ENCODE measurements at places on chromosomes 12 and 14.
A peak's percentile ranks its signal among the peaks of the same experiment; 100 is the strongest.

- DNase-seq = no peak
These were observed 11.5 kb downstream of the ZFP36L1 start for GRCh38 chr14:68781161-68782021.

GRCh38 chr12:131732-132495, 65.3 kb downstream of the IQSEC3 start:
- DNase-seq = no peak

DNA sequence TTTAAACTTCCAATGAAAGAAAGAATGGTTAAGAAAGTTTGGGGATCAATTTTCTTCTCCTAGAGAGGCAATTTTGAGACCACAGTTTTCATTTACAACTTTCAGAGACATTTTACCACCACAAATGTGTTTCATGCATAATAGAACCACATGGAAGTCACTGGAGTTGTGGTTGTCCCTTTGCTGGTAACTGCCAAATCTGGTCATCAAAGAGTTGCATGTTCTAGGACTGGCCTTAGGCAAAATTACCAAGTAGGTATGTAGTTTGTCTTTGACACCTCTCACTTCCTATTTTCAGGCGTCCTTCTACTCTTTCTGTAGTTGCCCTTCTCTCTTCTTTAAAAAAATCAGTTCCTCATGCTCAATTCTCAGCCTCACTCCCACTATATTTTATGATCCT, 54.3 kb upstream of the TMX1 start:
- peak; percentile 63 for DNase-seq

DNA sequence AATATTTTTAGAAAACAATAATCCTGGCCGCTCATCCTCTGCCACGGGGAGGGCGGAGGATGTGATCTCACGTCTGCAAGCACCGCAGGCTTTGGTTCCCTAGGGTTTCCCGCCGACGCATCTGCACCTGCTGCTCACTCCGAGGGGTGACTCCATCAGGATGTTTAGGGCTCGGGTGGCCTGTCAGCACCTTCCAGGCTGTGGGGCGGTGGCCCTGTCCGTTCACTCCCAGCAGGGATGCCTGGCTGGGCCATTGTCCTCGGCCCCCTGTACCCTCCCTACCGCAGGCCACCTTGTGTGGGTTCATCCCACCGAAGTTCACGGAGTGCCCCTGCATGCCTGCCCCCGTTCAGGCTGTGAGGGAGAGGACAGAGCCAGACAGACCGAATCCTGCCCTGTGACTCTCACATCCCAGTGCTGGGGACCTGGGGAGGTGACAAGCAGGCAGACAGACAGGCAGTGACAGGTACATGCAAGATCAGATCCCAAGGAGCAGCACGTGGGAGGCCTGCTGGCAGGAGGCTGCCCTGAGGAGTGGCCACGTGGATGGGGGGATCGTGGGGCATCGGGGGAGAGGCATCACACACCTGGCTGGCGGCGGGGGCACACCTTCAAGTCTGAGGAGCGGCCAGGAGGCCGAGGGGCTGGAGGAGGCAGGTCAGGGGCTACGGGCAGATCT, 112.6 kb downstream of the ADGRD1 start:
- no peak for DNase-seq

DNA sequence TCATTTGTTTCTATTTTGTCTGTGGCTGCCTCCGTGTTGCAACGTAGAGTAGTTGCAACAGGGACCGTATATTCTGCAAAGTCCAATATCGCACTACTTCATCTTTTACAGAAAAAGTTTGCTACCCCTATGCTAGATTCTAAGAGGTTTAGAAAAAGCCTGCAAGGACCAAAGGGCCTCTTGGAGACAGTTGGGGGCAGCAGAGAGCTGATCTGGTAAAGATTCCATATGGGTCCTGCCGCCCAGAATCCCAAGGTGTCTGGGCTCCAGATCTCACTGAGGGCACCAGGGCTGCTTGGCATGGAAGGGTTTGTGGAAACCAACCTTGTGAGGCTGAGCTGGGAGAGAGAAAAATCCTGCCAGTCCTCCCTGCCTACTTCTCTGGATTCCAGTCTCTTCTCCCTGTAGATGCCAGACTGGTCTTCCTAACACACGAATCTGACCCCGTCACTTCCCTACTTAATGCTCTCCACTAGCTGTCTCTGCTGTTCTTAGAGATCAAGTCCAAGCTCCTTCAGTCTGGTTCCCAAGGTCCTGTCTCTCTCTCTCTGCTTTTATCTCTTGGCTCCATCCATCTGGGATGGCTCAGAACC, 74.6 kb downstream of the GLRX5 start:
- DNase-seq = no peak

DNA sequence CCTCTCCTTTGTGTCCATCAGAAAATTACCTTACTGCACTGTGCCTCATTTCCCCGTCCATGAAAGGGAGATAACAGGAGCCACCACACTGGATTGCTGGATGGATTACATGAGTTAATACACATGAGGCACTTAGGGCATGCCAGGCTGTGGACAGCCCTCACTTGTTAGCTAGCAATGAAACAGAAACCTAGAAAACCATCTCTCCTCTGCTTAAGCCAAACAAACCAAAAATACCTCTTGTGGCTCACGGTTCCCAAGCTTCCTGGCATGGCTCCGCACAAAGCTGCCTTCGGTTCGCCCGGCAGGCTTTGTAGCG, 660 bp upstream of the HCFC2 start:
- no peak for DNase-seq

DNA sequence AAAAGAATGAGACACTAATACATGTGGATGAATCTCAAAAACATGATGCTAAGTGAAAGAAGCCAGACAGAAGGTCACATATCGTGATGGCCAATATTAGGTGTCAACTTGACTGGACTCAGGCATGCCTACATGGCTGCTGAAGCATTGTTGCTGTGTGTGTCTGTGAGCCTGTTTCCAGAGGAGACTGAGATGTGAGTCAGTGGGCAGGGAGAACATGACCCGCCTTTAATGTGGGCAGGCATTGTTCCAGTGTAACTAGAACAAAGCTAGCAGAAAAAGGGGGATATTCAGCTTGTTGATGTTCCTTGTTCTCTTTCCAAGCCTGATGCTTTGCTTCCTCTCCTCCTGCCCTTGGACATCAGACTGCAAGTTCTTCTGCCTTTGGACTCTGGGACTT, 47.6 kb downstream of the DCAF5 start:
- DNase-seq = no peak

- DNase-seq = no peak
These were observed 211.9 kb downstream of the TTC8 start for GRCh38 chr14:89036371-89036770.

- no peak for DNase-seq
These were observed 380.5 kb downstream of the VRK1 start for GRCh38 chr14:97177635-97178034.

- DNase-seq = no peak
These were observed 28.8 kb downstream of the PROX2 start for GRCh38 chr14:74846968-74847665.
